ENCODE measurements at places on chromosomes 7 and 10.
A peak's percentile ranks its signal among the peaks of the same experiment; 100 is the strongest.

- peak; percentile 11 for DNase-seq
Measured at GRCh38 chr10:68560186-68560942, at the start of gene TET1. TET1 (plus strand) TSS chr10:68560337; CDS start chr10:68572339, 12,002 bp downstream.

DNA sequence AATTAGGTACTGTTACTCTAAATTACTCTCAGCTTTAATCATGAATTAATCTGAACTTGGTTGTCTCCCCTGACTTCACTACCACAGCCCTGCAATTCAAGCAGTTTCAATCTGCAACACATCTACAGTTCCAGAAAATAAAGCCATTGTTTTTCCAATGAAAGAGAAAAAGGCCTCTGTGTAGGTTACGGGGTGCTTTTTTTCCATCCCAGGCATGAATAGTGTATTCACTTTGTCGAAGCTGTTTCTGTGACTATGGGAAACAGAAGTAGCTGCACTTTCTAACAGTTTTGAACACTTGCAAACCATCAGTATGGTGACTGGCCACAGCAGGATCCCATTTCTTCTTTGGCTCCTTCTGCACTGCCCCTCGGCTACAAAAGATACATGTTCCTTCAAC lies 460.2 kb downstream of the GRM8 start:
- DNase-seq, result no peak

- no peak for DNase-seq
Measured at GRCh38 chr7:1825897-1826741, 156.0 kb downstream of the ELFN1 start.

- no peak for DNase-seq
Measured at GRCh38 chr7:55339033-55340000, 25.8 kb upstream of the LANCL2 start.

Data from epithelial cell of esophagus (primary cell).